ENCODE measurements at places on chromosomes 12 and 14.

DNA sequence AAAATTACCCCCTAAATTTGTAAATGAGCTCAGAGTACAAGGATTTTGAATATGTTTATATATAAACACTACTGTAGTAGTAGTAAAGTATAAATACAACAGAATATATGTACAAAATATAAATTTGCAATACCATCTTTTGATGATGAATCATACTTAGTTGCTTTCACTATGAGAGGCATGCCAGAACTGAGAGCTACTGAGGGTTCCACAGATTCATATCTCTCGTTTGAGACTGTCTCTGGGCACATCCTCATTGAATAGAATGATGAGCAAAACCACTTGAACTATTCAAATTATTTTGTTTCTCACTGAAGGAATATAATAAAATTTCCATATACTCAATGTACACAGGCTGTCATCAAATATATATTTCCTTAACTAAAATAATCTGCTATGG is 417.6 kb downstream of the NAV3 start:
- no peak for ATAC-seq

- ATAC-seq: no peak
Measured at GRCh38 chr14:55585854-55586253, 5.8 kb downstream of the KTN1 start.

DNA sequence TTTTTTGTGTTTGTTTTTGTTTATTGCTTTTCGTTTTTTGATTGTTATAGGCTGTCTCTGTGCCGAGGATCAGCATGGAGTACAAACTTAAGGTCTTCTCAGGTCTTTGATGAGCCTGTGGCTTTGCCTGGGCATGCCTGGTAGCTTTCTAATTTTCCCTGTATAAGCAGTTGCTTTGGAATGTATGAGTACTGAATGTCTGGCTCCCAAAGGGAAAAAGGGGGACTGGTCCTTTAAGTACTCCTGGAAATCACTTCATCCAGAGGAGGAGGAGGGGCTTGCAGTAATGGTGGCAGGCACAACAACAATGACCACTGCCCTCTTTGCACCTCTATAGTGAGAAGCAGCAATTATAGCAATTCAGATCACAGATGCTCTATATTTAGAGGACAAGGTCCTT is 67.6 kb upstream of the TTC7B start:
- ATAC-seq: no peak

DNA sequence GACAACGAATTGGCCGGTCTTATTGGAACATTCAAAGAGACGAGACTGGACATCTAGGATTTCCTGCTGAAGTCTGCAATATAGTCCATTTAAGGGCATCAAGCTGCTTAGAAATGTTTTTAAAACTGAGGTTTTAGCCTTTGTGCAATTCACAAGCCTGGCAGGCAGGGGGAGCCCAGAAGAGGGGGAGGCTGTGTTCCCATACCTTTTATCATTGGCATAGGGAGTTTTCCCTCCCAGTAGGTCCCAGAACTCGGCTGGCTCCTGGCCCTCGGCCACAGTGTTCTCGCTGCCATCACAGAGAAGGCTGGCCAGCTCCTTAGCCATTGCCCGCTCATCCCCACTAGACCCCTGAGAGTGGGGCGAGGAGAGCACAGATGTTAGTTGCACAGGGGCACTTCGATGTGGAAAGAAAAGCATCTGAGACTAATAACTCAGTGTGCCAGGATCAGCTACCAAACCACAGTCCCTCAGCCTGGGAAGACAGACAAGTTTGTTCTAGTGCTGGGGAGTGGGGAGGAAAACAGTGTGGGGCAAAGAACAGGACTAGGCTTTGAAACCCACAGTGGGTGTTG is 15.1 kb downstream of the AVIL start:
- peak; percentile 71 for ATAC-seq

- ATAC-seq: no peak
Measured at GRCh38 chr12:76726626-76727025, 37.3 kb upstream of the ZDHHC17 start.

GRCh38 chr14:71424941-71425340 is 507.3 kb upstream of the RGS6 start:
- no peak for ATAC-seq

GRCh38 chr12:6966351-6966750 is 4.1 kb downstream of the PHB2 start:
- no peak for ATAC-seq

- no peak for ATAC-seq
Measured at GRCh38 chr14:91152499-91152898, 38.6 kb downstream of the DGLUCY start.

GRCh38 chr12:96420277-96420835 is 20.1 kb upstream of the CDK17 start:
- no peak for ATAC-seq

DNA sequence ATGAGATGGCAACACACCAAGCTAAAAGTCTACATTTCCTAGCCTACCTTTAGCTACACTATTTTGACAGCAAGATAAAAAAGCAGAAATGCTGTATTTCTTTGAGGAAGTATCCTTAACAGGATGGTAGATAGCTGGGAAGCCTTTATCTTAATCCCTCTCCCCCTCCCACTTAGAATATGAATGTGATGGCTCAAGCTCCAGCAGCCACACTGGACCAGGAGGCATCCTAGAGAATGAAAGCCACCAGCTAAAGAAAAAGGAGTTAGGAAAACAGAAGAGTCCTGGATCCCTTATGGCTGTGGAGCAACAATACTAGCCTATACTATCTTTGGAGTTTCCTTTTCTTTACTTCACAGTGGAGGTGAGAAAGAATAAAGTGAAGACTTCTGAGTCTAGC is 15.1 kb downstream of the NAP1L1 start:
- no peak for ATAC-seq

DNA sequence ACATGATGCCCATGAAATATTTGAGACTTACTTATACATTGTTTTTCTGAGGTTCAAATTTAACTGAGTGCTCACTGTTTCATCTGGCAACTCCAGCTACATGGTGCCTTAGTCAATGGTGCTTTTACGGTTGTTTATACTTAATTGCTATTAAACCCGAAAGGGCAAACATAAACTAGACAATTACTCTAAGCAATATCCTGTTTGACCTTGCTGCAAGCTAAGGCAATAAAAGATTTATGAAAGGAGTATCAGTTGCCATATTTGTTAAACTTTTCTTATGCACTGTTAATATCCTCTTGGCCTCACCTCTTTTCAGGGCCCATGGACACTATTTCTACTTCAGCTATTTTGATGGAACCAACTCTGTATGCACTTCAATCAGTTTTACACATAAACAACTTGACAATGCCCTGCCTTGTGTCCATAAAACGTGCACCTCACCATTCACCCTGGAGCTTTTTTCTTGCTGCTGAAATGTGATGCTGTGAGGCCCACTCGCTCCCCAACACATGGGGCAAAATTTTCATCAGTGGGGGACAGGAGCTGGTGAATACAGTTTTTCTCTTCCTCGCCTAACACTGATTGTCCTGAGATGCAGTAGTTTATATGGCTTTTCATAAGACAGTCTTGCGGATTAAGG is 64.1 kb upstream of the HIF1A start:
- no peak for ATAC-seq

- ATAC-seq: no peak
Measured at GRCh38 chr12:103181366-103182152, 224.1 kb downstream of the ASCL1 start.

DNA sequence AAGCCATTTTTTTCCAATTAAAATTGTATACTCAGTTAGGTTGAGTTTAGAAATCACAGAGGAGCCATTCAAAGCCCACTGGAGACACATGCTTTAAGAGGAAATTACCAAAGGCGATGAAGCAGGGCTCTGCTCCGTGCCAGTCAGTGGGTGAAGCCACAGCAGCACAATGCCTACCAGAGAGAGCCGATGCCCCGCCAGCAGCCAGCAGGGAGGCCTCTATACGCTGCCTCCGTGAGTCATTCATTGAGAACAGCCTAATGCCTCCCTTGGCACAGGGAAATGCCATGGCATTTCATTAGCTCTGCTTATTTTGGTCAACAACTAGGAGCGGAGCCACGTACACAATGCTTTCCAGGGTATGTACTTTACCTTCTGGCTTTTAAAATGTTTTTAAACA is 197.8 kb upstream of the FRMD6 start:
- no peak for ATAC-seq

DNA sequence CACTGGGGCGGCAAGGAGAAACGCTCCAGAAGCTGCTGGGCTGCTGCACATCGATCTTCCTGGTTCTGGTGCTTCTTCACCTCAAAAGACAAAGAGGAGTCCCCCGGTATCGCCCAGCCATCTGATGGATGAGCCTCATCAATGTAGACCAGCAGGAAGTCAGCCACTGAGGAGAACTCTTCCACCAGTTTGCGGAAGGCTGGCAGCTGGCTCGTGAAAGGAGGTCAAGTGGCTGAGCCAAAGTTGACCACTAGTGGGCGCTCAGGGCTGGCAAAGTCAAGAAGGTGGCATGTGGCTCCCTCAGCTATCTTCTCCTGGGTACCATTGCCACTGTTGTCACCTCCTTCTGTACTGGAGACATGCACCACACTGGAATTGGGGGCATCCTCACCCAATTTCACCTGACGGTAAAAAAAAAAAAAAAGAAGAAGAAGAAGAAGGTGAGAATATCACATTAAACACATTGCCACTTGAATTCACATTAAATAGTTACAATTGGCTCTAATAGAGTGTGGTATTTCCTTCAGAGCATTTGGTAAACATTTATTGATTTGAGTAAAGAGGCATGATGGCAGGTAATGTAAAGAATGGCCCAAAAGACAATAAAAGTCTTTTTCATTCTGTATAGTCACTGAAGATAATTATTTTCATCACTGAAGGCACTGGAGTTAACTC is 8.3 kb downstream of the DIO2 start:
- no peak for ATAC-seq

GRCh38 chr14:65920996-65921395 is 508.5 kb downstream of the FUT8 start:
- no peak for ATAC-seq

DNA sequence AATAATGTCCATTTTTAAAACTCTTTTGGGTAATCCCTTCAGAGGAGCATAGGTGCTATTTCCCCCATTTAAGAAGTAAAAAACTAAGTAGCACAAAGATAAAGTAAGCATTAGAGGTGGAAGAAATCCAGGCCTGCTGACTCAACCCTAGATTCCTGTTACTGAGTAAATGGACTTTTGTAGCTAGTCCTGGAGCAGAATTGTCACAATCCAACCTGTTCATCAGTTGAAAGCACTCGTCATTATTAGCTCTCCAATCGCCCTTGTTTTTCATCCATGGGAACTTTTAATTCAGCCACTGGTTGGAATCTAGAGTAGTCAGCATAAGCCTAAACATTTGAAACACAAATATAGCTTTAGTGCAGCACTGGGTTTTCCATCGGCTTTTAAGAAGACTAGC is 139.5 kb upstream of the AMIGO2 start:
- no peak for ATAC-seq

DNA sequence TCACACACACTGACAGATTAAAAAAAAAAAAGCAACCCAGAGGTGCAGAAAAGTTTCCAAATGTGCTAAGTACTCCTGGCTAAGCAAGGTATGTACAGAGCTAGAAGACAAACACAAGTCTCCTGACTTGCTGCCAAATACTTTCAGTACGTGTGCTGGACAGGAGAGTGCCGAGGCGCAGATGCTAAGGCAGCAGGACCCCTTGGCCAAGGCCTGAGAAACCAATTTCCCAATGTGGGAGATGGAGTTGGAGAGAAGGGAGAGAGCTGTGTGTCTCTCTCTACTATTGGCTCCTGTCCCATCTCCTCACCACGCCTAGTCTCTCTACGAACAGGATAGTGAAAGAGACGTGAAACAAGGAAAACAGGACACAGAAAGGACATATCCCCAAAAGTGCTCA is 5.3 kb downstream of the SPRYD3 start:
- ATAC-seq: peak; percentile 73

GRCh38 chr14:21072031-21072473 is 1.9 kb downstream of the ARHGEF40 start:
- peak; percentile 38 for ATAC-seq

- ATAC-seq: peak; percentile 63
Measured at GRCh38 chr14:51507906-51508511, 143.7 kb upstream of the FRMD6 start.

DNA sequence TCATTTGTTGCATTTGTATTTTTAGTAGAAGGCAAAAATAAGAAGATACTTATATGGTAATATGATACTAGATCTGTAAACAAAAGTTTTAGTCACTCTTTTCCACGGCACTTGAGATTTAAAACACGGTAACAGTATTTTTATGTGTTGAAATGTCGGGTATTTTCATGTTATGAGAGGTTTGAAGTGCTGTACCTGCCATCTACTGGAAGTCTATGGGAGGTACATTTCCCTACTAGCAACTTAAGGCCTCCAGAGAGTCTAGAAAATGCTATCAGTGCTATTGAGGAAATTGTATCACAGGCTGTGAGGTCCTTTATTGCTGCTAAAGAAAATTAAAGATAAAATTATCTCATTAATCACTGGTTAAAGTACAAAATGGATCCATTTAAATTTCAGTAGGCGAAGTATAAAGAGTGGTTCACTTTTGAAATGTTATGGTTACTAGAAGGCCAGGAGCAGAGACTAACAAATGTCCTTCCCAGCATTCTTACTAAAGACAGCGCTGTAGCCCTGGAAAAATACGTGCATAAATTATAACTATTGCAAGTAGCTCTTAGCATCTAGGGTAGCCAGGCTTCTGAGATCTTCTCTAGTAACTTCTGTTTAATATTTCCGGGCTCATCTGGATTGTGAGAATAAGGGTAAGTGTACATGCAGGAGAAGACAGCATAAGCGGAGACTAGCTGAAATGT is 77.6 kb upstream of the PRKD1 start:
- ATAC-seq: peak; percentile 77

DNA sequence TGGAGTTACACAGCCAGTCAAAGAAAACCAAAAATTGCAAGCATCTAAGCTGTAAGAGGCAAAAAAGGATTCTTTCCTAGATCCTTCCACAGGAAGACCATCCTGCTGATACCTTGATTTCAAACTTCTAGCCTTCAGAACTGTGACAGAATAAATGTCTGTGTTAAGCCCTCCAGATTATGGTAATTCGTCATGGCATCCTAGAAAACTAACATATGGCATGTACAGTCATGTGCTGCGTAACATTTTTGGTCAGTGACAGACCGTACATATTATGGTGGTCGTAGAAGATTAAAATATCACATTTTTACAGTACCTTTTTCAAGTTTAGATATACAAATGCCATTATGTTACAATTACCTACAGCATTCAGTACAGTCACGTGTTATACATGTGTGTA is 660.9 kb upstream of the LMO3 start:
- no peak for ATAC-seq

GRCh38 chr12:120940799-120941198 is 36.6 kb upstream of the SPPL3 start:
- ATAC-seq: no peak

DNA sequence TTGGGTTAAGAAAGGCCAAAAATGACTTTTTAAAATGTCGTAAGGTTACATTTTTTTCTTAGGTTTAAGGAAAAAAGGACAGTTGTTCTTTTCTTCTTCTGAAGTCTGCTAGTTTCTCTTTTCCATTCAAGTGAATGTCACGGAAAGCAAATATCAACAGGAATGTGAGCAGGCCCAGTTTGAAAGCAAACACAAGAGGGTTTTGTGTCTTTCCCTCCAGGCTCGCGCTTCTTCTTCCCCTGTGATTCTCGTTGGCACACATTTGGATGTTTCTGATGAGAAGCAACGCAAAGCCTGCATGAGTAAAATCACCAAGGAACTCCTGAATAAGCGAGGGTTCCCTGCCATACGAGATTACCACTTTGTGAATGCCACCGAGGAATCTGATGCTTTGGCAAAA is 85.4 kb downstream of the LRRK2 start:
- no peak for ATAC-seq

- no peak for ATAC-seq
Measured at GRCh38 chr12:113990250-113991223, 24.4 kb upstream of the RBM19 start.
